ENCODE measurements at places on chromosomes 16 and 17.

DNA sequence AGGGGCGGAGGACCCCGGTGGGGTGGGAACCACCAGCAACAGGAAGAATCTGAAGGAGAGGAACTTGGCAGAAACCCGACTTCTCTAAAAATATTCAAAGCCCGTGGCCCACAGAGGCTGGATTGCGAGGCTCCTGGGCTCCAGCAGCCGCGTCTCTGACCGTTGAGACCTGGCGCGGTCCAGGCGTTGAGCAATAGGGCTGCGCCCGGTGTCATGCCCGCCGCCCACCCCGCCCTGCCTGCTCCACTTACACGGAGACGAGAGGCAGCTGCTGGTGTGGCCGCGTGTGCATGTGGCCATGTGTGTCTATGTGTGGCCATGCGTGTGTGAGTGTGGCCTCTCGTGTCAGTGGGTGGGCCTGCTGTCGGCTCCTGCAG, 83.6 kb downstream of the IRF8 start:
- no peak for DNase-seq

GRCh38 chr17:15371376-15372130, 30.2 kb upstream of the TEKT3 start:
- DNase-seq = no peak

- no peak for DNase-seq
Measured at GRCh38 chr17:48244121-48244711, 136.7 kb downstream of the SNX11 start.

- no peak for DNase-seq
Measured at GRCh38 chr16:57166451-57166850, 19.4 kb downstream of the PSME3IP1 start.

- peak; percentile 79 for DNase-seq
Measured at GRCh38 chr17:42819939-42820535, 4.0 kb downstream of the BECN1 start.

- no peak for DNase-seq
Measured at GRCh38 chr16:11526655-11527350, 59.9 kb downstream of the LITAF start.

GRCh38 chr16:969508-970385, 1.0 kb downstream of the LMF1 start:
- DNase-seq = no peak

DNA sequence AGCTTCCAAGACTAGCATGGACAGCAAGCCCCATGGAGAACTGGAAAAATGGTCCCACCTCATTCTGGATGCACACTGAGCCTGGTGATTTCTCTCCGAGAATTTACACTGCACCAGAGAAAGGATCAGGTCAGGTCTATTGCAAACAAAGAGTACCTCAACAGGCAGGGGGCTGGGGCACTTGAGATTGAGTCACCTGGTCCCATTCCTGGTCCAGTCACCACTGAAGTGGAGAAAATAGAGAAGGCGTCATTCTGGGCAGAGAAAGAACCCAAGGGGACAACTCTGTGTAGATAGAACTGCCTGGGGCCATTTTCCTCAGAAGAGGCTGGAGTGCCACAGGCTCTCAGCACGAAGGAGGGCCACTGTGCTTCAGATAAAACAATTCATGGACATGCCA, 38.4 kb downstream of the CENPV start:
- DNase-seq = no peak

- no peak for DNase-seq
Measured at GRCh38 chr17:10171581-10171981, 26.8 kb downstream of the GAS7 start.

- no peak for DNase-seq
Measured at GRCh38 chr16:60922920-60923319, 1113.3 kb downstream of the CDH8 start.

DNA sequence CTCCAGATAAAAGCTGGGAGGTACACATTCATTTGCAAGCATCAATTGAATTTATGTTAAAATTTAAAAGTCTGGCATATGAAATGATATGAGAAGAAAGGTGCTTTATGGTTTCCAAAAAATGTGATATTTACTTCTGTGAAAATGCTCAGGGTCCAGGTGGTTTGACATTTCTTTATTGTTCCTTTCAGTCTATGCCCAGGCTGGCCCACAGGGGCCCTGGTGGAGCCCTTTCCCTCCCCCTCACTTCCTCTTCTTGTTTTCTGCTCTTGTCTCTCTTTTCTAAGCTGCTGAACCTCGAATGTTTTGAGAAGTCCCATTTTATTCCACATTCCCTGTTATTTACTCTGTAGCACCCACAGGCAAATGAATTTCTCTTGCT, 127.8 kb downstream of the HS3ST3B1 start:
- peak; percentile 64 for DNase-seq

GRCh38 chr17:7114875-7115614, 423 bp upstream of the ASGR2 start:
- DNase-seq = no peak

DNA sequence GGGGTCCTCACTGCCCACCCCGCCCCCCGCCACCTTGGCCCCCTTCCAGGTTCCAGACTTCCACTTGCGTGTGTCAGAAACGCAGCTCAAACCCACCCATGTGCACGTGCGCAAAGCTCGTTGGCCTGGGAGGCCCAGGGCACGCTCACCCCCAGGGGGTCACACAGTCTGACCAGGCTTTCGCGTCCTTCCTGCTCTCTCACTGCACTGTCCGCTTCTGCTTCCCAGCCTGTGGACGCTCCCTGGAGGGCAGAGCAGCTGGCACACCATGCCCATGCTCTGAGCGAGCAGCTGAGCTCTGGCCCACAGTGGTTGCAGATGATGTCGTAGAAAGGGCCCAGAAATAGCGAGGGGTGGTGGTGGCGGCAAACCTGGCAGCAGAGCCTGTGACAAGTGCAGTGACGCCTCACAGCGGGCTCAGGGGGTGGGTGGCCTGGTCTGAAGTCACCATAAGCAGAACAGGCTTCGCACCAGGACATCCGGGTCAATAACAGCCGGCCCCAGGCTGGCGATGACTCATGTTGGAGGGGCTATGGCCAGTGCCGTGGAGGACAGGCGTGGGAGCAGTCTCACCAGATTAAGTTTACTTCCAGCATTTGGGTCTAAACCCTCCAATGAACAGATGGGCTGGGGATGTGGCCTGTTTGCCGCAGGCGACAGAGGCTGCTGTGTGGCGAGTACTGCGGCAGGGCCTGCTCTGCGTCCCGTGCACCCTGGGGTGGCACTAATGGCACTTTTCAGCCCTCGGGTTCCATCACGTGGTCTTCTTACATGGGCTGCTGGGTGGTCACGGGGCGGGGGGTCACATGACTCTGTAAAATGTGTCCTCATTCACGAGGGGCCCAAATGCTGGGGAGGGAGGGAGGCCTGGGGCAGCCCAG, 49.0 kb downstream of the NT5M start:
- DNase-seq = no peak

GRCh38 chr16:71840052-71840451, 5.7 kb upstream of the ATXN1L start:
- DNase-seq = no peak

- DNase-seq = no peak
Measured at GRCh38 chr17:14098246-14098645, 28.9 kb downstream of the COX10 start.

GRCh38 chr17:39073353-39073752, 78.1 kb downstream of the PLXDC1 start:
- no peak for DNase-seq

GRCh38 chr17:7039832-7040231, 4.0 kb downstream of the SLC16A13 start:
- DNase-seq = no peak

- DNase-seq = no peak
Measured at GRCh38 chr17:41818024-41818423, 5.2 kb downstream of the FKBP10 start.

DNA sequence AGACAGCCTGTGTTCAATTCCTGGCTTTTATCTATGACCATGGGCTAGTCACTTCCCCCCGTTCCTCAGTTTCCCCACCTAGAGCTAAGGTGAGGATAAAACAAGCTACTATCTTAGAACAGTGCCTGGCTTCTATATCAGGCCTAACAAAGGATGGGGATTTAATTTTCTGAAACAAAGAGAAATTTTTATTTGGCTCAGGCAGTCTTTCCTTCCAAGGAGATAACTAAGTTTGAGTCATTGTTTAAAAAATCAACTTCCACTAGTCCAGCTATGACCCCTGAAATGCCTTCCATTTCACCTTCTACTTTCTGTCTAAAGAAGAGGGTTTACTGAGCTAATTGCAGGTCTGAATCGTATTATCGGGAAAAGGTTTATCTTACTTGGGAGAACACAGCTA, 99.0 kb downstream of the CMIP start:
- DNase-seq = no peak

DNA sequence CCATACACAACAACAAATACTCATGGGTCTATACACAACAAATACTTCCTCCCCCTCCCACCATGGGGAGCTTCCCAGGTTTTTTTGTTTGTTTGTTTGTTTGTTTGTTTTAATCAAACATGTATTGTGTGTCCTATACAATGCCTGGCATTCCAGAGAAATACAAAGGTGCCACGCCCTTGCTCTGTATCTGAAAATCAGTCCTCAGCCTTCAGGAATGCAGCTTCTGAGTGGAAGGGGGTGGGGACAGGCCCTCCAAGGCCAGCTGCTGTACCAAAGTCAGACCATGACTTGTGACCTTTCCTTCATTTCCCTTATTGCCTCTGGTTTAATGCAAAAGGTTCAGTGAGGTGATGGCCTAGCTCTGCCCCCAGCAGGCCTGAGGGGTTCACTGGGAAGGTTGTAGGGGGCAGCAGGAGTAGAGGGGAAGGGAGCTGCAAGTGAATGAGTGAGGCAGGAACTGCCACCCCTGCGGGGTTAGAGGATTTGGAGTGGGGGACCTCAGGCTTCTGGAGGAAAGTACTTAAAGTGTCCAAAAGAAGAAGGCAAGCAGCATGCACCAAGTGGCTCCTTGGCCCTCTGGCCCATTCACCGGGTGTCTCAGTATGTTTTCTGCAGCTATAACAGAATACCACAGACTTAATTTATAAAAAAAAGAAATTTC, 105.2 kb downstream of the CLEC16A start:
- no peak for DNase-seq

DNA sequence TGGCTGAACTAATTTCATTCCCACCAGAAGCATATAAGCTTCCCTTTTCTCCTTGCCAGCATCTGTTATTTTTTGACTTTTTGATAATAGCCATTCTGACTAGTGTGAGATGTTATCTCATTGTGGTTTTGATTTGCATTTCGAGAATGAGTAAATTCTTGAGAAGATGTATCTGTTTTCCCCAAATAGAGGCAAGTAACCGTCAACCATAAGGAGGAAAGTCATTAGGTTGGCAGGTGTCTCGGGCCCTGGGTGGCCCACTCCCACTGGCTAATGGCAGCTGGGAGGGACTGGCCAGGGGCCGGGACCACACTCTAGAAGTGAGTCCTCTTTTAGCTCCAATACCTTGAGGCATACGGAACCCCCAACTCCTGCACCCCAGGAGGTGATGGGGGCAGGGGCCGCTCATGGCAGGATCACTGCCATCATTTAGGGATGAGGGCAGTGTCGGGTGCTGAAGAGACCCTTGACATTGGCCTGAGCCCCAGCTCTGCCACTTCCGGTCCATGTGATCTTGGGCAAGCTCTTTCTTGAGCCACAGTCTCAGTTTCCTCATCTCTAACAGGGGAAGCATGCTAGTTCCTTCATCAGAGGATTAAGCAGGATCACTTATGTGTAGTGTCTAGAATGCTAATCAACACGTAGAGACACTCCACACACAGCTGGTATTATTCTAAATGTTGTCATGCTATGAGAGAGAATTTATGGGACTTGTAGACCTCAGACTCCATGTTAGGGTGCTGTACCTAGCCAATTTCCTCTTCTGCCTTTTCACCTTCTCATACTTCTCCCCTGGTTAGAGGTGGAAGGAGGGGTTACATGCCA, 44.3 kb downstream of the RGS9 start:
- no peak for DNase-seq

DNA sequence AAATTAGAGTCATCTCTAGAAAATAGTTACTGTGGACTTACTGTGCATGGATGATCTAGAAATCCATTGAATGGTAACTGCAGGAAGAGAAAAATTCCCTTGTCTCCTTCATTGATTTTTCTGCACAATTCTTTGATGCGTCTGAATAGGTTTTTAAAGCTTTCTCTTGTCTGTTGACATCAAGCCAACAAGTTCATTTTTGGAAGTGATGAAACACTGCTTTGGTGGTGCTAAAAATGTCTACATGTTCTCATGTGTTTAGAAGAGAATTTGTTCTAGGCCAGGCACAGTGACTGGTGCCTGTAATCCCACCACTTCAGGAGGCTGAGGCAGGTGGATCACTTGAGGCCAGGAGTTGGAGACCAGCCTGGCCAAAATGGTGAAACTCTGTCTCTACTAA, 57.1 kb upstream of the AXIN2 start:
- no peak for DNase-seq

DNA sequence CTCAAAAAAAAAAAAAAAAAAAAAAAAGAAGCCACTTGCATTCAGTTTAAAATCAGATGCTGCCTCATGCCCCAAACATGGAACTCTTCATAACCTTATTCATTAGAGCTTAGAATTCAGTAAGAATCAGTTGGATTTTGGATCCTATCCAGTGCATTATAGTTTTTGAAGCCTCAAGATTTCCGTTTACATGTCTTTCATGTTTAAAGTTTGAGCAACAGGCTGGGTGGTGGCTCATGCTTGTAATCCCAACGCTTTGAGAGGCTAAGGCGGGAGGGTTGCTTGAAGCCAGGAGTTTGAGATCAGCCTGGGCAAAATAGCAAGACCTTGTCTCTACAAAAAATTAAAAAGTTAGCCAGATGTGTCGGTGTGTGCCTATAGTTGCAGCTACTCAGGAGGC, 55.0 kb downstream of the SNTB2 start:
- DNase-seq = no peak

- DNase-seq = peak; percentile 67
Measured at GRCh38 chr16:86664522-86665318, 86.4 kb downstream of the FOXL1 start.

DNA sequence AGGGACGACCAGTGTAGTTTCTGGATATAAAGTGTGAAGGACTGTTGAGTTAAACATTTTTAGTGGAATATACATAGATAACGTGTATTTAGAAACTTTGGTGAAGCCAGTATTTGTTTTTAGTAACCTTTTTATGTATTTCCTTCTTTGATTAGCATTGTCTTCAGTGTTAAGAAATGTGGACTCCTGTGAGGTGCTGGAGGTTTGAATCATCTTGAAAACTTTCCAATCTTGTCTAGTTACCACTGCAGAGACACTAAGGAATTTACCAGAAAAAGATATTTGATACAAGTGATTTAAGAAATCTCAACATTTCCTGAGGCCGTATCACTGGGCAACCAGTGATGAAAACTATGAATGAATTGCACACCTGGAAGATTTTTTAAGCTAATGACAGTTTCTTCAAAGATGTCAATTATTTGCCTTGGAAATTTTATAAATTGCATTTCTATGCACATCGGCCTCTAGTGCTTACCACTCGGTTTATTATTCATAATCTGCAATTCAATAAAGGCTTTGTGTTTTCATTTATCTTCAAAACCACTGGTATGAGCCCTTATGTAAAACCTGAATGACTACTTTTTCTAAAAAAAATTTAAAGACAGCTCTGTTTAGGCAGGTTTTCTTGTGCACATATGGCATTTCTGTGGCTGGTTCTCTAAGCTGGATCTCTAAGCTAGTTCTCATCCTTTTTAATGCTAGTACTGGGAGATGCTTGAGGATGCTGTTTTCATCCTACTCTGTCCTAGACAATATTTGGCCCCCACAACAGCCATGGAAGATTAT, 31.4 kb upstream of the ADCY7 start:
- no peak for DNase-seq

GRCh38 chr16:67598527-67598926, 36.2 kb downstream of the CTCF start:
- no peak for DNase-seq
